ENCODE measurements at places on chromosomes 4 and X. TPM values are rescaled to one million over a fixed set of nuclear protein-coding genes. Genes with fewer than 3 reads are reported as not detected.

DNA sequence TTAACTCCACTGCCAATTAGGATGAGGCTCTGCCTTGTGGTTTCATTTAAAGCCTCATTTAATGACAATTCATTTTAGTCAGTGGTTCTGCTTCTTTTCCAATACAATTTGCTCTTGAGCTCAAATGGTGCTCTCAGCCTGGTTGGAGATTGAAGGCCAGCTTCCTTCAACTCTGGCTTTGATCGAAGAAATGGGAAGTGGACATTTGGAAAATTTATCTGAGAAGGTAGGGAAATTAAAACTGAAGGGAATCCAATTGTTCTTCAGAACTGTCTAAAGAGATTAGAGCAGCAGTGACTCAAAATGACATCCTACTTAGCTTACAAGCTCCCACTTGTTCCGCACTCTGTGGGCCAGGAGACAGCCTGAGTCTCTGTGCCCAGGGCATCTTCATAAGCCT lies 206.8 kb downstream of the SMARCA1 start:
- no peak for DNase-seq

DNA sequence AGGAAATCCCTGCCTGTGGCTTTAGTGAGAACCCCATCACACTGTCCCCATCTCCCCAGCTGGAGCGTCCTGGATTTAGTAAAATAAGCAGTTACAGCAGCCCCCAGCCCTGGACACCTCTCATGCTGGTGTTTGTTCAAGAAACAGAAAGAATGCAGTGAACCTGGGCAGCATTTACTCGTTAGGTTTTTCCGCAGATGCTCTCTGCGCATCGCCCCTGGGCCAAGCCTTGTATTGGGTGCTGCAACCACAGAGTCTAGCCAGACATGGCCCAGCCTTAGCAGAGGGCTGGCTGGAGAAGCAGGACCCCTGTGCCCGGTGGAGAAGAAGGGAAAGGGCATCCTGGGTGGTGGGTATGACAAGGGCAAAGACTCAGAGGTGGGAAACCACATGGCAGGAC lies 136.3 kb upstream of the PSAPL1 start:
- DNase-seq = no peak

DNA sequence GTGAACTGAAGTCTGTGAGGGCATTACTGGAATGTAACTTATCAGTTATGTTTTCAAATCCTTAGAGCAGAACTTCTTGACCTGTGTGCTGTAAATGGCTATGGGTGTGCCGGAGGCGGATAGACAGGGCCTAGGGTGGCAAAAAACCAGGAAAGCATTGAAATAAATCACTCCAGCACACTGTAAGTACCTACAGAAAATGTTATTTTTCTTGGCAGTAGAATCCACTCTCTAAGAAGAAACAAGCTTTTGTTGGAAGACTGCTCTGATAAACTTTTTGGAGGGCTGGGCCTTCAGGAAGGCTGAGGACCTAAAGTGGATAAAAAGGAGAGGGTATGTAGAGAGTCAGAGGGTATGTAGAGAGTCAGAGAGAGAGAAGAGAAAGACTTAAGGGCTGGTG lies 14.9 kb downstream of the CPE start:
- DNase-seq = no peak

DNA sequence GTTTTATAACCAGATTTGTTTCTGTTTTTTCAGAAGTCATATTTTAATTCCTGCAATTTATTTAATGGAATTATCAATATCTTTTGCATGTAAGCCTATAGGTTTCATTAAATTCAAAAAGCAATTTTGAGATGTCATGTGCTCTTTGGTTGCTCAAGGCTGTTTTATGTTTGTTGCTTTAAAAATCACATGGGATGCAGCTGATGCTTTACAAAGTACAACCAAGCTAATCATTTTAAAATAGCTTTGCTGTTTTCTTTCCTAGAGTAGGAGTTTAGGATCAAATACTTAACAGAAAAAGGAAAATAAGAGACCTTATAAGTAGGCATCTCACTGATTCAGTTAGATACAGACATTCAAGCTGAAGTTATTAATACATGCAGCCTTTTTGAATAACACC lies 11.3 kb downstream of the CPEB2 start:
- no peak for DNase-seq

GRCh38 chr4:37219242-37219641 lies 25.3 kb upstream of the NWD2 start:
- DNase-seq = no peak

DNA sequence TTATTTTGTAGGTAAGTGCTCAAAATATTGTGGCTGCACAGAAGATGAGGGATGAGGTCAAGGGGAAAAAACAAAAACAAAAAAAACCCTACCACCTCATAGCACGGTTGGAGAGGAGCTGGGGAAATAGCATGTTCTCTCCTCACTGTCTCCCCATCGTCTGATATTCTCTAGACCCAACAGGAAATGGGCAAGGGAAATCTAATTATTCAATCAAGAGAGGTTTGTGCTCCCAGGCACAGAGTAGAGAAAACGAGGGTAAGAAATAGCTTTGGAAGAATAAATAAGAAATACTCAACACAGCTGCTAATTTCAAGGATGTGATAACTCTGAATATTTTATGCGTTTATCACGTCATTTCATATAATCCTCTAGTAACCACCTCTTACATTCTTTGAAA lies 619.2 kb upstream of the GNPDA2 start:
- DNase-seq = no peak

GRCh38 chr4:85426366-85426765 lies 48.6 kb upstream of the ARHGAP24 start:
- DNase-seq = no peak

DNA sequence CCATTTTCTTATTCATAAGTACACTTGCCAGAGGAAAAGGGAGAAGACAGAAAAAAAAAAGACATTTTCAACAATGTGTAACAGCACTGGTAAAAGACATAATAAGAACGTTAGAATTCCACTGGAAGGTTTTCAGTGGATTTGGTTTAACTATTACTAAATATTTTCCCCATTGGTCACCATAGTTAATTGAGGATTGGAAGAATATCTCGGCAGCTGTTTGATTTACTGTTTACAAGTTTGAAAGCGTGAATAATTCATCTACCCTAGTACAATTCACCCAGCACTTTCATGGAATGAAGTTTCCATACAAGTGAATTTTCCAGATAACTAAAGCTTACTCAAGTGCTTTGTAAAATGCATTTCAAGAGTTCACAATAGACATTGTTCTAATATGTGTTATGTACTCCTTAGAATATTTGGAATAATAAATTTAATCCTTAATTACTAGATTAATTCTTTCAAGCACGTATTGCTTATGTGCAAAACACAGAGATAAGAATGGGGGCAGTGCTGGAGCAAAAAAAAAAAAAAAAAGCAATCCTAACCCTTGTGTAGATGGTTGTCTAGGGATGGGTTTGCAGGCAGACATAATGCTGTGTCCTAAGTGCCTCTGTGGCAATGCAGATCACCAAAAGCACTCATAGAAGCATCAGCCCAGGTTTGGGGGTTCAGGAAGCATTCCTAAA lies 57.1 kb downstream of the ENPEP start:
- no peak for DNase-seq

GRCh38 chr4:37991623-37992410 lies 31.6 kb downstream of the PTTG2 start:
- DNase-seq = no peak

DNA sequence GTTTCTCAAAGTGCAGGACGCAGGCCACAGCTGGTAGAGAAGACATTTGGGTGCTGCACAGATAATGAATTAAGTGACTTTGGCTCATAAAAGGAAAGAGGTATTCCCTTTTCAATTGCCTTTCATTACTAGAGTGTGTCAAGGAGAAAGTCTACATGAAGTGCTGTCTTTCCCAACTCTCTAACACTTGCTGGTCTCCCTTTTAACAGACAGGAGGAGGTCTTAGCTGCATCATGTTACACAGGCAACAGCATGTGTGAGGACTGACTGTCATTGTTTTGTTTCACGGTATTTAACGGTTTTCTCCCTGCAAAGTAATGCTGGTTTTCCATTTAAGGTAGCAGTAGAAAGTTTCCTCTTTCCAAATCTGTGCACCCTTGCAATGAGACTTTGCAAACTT lies 291.3 kb upstream of the LDB2 start:
- no peak for DNase-seq

DNA sequence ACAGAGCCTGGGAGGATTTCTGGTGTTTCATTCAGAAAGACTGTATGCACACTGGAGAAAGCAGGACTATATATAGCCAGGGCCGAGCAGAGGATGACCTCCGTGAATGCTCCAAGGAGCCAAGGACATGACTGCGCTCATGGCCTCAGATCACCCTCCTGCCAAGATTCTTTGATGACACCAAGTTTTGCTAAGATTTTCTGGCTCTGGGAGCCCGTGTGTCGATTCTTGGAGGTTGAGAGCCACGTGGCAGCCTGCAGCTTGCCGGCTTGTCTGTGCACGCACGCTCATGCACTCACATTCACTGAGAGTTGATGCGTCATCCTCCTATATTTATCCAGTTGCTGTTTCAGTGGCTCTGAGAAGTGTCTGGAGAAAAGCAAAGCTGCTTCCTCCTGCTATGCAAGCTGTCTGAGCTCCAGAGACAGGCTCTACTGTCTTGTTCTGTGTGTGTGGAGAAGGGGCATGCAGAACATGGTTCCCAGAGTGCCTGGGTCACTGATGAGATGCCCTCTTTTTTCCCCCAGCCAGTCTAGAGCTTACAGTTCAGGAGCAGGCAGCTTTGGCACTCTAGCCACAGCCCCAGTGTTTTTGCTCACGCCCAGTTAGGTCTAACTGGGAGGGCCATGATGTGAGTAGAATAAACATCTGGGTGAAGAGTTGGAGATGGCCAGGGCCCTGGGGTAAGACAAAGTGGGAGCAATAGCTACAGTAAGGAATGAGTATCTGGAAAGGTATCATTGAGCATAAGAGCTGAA lies 64.9 kb upstream of the SCOC start:
- DNase-seq = no peak

- DNase-seq = no peak
Observed at GRCh38 chr4:7252051-7252450, 59.7 kb downstream of the SORCS2 start.

GRCh38 chrX:25072247-25072646 lies 56.5 kb upstream of the ARX start:
- DNase-seq = no peak

GRCh38 chrX:106283841-106284240 lies 115.7 kb downstream of the PWWP3B start:
- no peak for DNase-seq

- DNase-seq = no peak
Observed at GRCh38 chrX:111811831-111812230, 64.2 kb upstream of the TRPC5OS start.

GRCh38 chr4:67929426-67929825 lies 33.9 kb downstream of the TMPRSS11A start:
- no peak for DNase-seq

GRCh38 chr4:41000356-41000755 lies 214.0 kb downstream of the APBB2 start:
- DNase-seq = no peak

- no peak for DNase-seq
Observed at GRCh38 chr4:110172972-110173371, 25.4 kb downstream of the ELOVL6 start.

- no peak for DNase-seq
Observed at GRCh38 chrX:120090208-120090607, 12.7 kb upstream of the RHOXF2B start.

- DNase-seq = no peak
Observed at GRCh38 chr4:14810568-14810967, 191.7 kb upstream of the CPEB2 start.

GRCh38 chrX:19774905-19775304 lies 112.5 kb downstream of the SH3KBP1 start:
- DNase-seq = no peak

GRCh38 chr4:170758988-170759387 lies 669.2 kb upstream of the AADAT start:
- no peak for DNase-seq

DNA sequence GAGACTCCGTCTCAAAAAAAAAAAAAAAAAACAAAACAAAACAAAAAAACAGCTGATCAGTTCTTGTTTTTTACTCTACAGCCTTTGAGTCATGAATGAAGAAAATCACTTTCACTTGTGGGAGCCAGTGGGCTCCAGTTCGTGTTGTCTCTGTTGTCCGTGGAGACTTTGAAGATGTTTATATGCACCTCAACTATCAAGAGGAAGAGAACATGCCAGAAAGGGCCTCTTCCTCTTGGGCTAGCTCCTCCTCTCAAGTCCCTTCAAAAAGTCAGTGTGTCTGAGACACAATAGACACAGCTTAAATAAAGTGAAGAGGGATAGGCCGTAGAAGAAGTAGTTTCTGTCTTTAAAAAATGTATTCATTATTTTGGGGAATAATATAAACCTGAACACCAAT lies 182.7 kb downstream of the KDR start:
- DNase-seq = no peak

DNA sequence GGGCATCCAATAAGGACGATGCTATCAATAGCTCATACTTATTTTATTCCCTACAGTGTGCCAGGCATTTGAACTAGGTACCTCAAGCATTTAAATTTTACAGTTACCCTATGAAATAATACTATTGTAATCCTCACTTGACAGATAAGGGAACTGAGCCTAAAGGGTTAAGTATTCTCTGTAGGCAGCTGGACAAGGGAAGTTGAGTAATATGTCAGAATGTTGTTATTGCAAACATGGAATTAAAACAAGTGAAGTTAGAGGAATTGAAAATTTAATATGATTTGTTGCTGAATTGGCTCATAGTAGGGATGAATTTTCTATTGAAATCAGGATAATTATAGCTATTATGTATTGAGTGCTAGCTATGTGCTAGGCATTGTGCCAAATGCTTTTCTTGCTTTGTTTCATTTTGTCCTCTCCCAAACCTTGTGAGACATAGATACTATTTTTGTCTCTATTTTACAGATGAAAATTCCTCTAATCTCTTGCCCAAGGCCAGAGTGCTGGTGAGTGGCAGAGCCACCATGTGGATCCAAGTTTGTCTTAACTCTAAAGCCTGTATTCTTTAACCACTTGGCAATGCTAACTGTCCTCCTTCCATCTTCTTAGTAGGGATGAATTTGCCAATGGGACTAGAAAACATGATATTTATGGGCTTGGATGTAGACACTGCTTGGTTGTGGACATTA lies 58.1 kb downstream of the TMEM164 start:
- no peak for DNase-seq

GRCh38 chr4:65943076-65943475 lies 272.8 kb upstream of the EPHA5 start:
- peak; percentile 0 for DNase-seq

Gene OPHN1
- total RNA-seq = 2.9 TPM

Gene ARHGEF6
- total RNA-seq = 11.6 TPM

Gene ZNF185
- total RNA-seq = 9.4 TPM

Gene SPARCL1
- total RNA-seq = not detected

Gene UGT2B17
- not detected for total RNA-seq

Gene CPXCR1
- total RNA-seq = not detected

Gene TRIM61
- not detected for total RNA-seq

Gene HS6ST2
- total RNA-seq = 0.82 TPM

Gene SNCA
- 79.8 TPM for total RNA-seq

Gene THAP6
- 5.8 TPM for total RNA-seq

Gene TMEM192
- total RNA-seq = 17.6 TPM

Gene TMEM255A
- total RNA-seq = 0.05 TPM

Gene MAGEC2
- total RNA-seq = not detected

Gene JAKMIP1
- total RNA-seq = not detected

Gene DCAF8L2
- total RNA-seq = not detected

Gene CRMP1
- 23.8 TPM for total RNA-seq

Measured in glomerular endothelial cell (primary cell).